ENCODE measurements at places on chromosomes 3 and 15.

DNA sequence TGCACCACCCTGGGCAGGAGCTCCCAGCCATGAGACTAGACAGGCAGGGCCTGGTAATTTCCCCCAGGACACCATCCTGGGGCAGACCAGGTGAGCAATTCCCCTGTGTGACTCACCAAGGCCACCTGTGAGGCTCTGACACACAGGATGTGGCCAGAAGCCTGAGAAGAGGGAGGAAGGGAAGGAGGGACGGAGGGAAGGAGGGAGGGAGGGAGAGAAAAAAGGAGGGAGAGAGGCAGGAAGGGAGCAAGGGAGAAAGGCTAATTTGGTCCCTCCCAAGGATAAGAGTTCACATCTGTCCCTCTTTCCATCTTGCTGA, 25.9 kb downstream of the WNT7A start:
- no peak for DNase-seq

DNA sequence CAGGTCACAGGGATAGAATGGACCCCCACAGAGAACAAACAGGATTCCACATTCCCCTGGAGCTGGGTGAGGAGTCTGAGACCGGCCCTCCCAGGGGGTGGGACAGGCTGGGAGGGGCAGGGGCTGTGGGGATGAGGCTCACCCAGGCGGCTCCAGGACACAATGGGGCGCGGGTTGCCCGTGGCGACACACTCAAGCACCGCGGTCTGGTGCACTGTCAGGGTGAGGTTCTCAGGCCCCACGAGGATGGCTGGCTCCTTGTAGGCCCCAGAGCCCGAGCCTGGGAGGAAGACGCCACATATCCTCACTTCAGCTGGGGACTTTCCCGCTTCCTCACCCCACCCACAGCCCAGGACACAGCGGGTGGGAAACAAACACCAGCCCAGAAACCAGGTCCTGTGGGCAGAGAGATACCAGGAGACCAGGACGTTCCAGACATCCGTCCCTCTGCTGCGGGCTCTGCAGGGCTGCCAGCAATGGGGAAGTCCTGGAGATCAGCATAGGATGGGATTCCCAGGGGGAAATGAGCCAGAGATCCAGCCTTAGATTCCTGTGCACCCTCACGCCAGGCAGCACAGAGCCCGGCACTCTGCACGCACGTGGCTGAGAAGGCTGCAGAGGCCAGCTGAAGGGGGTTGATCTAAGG, 30.2 kb downstream of the RNU5B-1 start:
- DNase-seq: no peak

- DNase-seq: no peak
These were observed 287.7 kb upstream of the NR2F2 start for GRCh38 chr15:96042734-96043224.

- DNase-seq: no peak
These were observed 10.3 kb downstream of the USP13 start for GRCh38 chr3:179663093-179663492.

All from non-pigmented ciliary epithelial cell (primary cell).